Spinal cord (tissue), 10 donors: ENCODE measurements at places on chromosomes 2 and 18. TPM values are rescaled to one million over a fixed set of nuclear protein-coding genes. Genes with fewer than 3 reads are reported as not detected.

Gene RFX8
- polyA plus RNA-seq: 1.1 TPM

Gene EXOC6B
- 37.1 TPM for polyA plus RNA-seq

Gene CDK5R2
- polyA plus RNA-seq: 66.1 TPM

Gene OTOF
- 5.7 TPM for polyA plus RNA-seq
